Dorsolateral prefrontal cortex (tissue), 122 donors: ENCODE measurements at places on chromosomes 5 and 9.

GRCh38 chr9:121557581-121558447 is 58.2 kb upstream of the GGTA1 start:
- DNase-seq, result no peak

- DNase-seq, result no peak
These were observed 4.1 kb upstream of the SMU1 start for GRCh38 chr9:33080534-33080933.

- no peak for DNase-seq
These were observed 339.0 kb upstream of the CTNND2 start for GRCh38 chr5:12242950-12243888.

GRCh38 chr9:70902171-70902570 is 219.2 kb downstream of the TRPM3 start:
- DNase-seq, result no peak

GRCh38 chr5:109690242-109690974 is 681 bp downstream of the MAN2A1 start:
- DNase-seq, result no peak

DNA sequence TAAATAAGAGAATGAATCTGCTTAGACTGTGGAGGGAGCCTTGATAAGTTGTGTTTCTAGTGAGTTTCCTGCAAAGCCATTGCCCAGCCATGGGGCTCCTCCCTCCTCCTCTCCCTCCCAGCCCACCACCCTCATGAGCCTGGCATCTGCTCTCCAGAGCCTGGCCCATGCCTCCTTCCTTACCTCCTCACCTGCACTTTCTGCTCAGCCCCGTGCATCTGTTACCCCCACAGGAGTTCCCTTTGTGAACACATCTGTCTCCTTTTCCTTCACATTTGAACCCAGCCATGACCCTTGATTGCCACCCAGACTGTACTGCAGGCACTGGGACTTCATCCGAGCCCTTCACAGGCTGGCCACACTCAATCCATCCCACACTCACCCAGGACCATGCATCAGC is 395.6 kb downstream of the IRX2 start:
- no peak for DNase-seq

DNA sequence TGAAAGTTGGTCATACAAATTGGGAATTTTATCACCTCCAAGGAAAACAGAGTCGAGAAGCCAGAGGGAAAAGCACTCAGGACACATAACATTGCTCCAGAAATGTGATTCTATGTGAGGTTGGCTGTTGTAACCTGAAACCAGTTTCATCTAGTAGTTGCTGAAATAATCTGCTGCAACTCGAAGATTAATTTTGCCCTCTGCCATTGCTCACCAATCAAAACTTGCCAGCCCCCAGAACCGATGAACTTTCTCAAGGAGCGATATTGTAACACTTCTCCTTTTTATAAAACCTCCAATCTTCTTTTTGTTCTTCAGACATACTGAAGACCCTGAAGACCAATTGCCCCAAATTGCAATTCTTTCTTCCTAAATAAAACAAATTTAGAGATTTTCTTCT is 31.1 kb downstream of the C5orf58 start:
- no peak for DNase-seq

- DNase-seq, result no peak
These were observed 56.3 kb upstream of the MTMR12 start for GRCh38 chr5:32369032-32369431.

DNA sequence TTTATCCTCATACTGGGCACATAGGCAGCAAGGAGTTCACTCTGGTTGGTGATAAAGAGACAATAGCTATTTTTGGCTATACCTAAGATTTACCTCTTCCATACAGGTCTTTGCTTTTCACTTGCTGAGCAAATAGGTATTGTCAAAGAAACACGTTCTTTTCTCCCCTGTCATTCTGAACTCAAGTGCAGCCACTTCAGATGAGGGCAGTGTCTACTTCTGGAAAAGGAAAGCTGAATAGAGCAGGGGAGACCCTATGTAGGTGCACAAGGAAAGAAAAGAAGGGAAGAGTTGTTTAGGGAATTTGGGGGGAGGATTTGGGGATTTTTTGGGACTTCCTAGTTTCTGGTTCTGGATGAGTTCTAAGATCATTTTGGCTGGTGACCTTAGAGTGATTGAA is 109.6 kb downstream of the ATP10B start:
- DNase-seq, result no peak

DNA sequence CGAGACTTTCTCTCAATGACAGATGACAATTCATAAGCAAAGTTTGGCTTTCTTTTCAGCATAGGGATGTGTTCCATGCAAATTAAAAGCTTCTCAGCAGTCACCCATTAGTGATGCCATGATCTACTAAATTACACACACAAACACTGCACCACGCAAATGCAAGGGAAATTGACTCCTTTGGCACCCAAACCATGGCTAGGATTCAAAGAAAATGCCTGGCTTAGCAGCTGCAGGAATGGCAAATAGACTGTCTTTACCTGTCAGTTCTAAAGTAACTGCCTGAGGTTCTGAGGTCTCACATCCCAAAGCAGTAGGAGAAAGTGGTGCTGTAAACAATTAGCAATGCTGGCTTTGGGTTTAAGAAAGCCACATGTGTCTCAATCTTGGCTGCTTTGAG is 108.6 kb upstream of the ATP10B start:
- DNase-seq, result no peak

- DNase-seq, result no peak
These were observed 267.3 kb downstream of the EFNA5 start for GRCh38 chr5:107403228-107403953.

DNA sequence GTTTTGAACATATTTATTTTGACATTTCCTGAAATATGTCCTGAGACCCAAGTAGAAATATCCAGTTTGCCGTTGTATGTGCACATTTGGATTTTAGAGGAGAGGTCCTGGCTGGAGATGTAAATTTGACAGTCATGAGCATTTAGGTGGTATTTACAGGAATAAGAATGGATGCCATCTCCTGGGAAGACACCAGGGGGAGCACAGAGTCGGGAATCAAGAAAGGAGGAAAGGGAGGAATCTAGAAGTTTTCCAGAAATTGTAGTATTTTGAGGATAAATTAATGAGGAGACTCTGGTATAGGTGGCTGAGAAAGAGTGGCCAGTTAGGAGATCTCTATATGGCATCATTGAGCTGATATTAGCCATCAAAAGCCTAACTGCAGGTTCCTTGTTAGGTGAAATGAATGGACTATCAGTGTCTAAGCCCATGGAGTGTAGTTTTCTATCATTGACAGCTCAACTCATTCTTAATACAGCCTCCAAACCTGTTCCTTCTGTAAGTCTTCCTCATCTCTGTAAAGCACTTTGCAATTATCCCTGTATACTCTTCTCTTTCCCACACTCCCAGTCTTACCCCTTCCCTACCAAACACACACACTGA is 7.2 kb downstream of the GAPT start:
- DNase-seq, result peak; percentile 23

DNA sequence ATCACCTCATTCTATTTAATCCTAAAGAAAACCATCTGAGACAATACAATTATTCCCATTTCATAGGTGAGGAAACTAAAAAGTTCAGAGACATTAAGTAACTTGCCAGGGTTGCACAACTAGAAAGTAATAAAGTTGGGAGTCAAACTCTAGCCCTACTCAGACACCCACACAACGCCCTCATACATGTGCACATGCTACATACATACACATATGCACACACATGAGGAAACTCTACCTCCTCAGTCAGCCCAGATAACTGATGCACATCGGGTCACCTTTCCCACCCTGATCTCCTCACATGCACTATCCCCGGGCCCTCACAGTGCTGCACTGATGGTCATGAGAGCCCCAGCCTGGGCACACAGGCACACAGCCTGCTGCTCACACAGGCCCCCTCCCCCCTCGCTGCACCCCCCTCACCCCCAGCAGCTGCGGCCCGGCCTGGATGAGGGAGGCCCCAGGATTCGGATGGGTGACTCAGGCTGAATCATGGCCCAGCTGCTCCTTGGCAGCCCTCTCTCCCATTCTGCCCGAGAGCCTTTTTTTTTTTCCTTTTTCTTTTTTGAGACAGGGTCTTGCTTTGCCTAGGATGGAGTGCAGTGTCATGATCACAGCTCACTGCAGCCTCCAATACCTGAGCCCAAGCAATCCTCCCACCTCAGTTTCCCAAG is 5.0 kb upstream of the GPRIN1 start:
- DNase-seq, result no peak

- DNase-seq, result no peak
These were observed 208.0 kb downstream of the PARP8 start for GRCh38 chr5:50874306-50875001.

DNA sequence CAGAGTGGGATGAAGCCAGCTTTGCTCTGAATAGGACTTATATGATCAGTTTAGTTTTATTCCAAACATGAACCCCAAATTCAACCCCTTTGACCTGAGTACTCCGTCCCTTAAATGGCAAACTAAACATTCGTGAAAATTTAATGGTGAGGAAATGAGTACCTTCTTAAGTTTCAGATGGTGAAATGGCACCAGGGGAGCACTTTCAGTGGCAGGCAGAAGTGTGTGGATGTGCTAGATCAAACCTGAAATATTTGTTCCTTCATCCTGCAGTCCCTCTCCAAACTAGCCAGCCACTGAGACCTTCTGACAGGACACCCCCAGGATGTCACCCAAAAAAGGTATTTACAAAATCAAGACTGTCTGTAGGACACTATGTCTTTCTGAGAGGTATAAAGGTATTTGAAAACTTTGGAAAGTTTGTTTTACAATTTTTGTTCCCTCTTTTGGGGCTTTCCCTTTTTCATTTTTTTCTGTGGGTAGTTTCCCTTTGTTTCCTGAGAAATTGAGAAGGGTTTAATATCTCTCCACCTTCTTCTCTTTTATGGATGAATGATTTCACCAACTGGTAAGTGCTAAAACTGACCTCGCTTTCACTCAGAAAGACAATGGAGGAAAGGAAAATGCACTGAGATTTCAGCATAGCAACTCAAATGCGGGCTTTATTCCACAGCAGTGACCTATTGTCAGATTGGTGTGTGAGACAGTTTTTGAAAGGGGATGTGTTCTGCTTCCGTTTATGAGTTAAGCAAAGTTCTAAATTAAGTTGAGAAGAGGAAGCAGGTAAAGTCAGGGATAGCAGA is 127.1 kb downstream of the TMC1 start:
- no peak for DNase-seq

- DNase-seq, result no peak
These were observed 23.2 kb downstream of the SLC46A2 start for GRCh38 chr9:112867275-112867991.

- DNase-seq, result no peak
These were observed at the start of gene DMRT1 for GRCh38 chr9:841371-842209. Gene DMRT1, plus strand, starts transcription at chr9:841697. Its CDS starts 142 bp downstream, at chr9:841839.

DNA sequence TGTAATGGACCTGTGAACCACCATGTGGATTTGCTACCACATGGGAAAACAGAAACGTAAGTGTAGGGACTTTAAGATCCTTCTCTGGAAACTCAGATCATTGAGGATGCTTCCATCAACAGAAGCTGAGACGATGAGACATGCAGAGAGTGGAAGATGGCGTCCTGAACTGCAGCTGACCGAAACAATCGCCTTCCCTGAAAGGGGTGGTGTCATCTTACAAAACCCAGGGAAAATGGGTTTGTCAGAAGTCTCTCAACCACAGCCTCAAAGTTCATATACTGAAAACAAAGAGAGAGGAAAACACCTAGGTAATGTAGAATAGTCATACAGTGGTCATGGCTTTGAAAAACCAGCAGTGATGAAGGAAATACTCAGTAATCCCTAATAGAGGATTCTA is 6.6 kb upstream of the PTPN3 start:
- no peak for DNase-seq

- no peak for DNase-seq
These were observed 603 bp downstream of the SAXO1 start for GRCh38 chr9:19032406-19032805.
